Activated CD4-positive, alpha-beta T cell treated with anti-CD3 and anti-CD28 coated beads for 48 hours (primary cell): ENCODE measurements at places on chromosomes 1 and 21.

DNA sequence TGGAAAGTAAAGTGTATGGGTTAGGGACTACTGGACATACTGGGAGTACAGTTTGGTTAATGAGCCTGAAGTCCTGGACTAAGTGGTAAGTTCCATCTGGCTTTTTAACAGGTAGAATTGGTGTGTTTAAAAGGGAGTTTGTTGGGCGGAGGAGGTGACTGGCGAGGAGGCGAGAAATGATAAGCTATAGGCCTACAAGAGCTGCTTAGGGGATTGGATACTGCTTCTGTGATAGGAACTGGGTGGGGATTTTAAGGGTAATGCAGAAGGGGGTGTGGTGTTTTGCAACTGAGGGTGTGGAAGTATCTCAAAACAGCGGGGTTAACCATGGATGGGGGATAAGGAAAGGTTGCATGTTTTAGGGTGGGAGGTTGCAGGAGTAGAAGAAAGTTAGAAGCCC is 3.5 kb downstream of the ERVH48-1 start:
- DNase-seq: no peak

GRCh38 chr1:47783638-47784496 is 213.3 kb downstream of the TRABD2B start:
- DNase-seq: no peak

- DNase-seq: no peak
Observed at GRCh38 chr1:41629571-41629970, 145.1 kb upstream of the EDN2 start.

GRCh38 chr1:25642574-25643108 is 26.1 kb downstream of the MAN1C1 start:
- DNase-seq: peak; percentile 78

DNA sequence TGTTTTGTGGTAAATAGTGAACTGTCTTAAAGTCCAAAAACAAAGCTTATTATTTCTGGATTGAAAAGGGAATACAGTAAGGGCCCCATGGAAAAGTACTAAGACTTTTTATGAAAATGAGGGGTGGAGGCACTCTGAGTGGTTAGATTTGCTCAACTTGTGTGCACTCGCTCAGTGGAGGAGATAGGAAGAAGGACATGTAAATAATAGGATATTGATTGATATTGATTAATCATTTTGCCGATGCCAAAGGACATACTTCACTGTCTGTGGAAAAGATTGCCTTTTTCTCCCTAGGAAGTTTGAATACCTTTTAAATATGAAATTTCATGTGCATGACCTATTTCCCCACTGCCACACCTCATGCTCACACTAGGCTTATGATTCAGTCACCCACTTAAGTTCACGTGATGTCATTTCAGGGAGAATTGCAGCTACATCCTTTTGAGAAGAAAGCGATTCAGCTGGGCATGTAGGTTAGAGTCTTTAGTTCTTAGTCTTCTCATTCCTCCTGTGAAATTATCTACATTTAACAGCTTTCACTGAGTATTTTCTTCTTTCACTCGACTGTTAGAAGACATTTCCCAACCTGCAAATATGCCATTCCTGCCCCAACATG is 5.0 kb downstream of the MTR start:
- no peak for DNase-seq

DNA sequence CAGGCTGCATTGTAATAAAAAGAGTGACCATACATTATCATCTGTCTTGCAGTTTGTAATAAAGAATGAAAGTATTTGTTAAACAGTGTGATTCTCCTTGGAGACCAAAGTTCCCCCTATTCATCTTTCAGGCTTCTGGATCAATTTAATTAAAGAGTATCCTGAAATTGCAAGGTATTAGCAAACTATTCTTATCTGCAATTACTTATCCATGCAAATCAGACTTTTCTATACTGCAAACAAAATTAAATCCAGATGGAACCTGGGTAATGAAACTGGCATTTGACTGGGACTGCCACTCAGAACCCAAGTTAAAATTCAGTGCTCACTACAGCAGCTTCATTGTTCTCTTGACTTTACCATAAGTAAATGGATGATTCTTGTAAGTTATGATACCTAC is 37.1 kb downstream of the JAK1 start:
- no peak for DNase-seq

- DNase-seq: no peak
Observed at GRCh38 chr1:214573386-214574318, 22.2 kb upstream of the PTPN14 start.

DNA sequence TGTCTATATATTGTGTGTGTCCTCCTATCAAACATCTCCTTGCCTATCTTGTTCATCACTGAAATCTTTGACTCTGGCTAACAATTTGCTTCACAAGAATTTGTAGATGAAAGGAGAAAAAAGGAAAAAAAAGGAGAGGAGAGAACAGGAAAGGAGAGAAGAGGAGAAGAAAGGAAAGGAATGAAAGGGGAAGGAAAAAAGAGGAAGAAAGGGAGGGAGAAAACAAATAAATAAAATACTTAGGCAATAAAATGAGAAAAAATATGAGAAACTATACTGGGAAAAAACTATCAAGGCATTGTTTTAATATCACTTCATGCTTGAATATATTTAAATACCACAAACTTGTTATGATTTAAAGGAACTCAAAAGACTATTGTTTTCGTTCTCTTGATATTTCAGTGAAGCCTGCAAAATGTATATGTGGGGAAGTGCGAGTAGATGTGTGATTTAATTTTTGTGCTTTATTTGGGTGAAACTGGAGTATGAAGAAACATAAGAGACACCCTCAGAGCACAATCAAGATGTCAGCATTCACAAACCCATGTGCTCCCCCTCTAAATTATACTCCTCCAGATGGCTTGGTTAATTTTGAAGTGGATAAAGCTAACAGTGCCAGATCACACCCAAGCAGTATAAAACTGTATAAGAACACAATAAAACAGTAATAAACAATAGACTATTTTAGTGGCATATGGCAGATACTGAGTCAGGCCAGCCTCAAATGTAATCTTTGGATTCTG is 205.7 kb upstream of the SAMSN1 start:
- no peak for DNase-seq

DNA sequence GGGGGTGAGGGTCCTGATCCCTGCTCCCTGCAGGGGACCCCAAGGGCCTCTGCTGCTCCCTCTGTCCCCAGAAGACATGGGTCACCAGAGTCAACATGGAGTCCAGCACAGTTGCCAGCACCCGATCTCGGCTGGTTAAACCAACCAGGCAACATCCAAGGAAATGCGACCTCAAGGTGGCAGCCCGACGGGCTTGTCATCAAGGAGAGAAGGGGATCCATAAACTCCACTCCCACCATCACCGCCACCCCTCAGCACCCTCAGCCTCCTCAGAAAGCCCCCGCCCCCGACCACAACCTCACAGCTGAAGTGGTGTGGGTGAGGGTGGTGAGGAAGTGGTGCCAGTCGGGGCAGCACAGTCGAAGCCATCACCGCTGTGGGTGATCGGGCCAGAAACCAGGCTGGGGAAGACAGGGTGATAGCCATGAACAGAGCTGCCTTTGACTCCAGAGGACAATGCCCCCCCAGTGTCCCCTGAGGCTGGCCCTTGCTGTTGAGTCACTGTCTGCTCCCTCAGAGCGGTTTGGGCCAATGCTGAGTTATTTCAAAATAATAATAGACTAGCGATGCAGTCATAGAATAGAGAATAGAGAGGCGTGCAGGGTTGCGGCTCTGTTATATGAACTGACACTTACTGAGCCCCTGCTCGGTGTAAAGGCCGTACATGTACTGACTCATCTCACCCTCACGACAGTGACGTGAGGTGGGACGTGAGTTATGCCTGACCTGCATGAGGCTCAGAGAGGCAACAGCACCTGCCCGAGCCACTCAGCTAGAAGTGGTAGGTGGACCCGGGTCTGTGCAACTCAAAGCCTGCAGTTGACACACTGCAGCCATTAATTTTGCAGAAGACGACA is 88.7 kb upstream of the IFFO2 start:
- no peak for DNase-seq

DNA sequence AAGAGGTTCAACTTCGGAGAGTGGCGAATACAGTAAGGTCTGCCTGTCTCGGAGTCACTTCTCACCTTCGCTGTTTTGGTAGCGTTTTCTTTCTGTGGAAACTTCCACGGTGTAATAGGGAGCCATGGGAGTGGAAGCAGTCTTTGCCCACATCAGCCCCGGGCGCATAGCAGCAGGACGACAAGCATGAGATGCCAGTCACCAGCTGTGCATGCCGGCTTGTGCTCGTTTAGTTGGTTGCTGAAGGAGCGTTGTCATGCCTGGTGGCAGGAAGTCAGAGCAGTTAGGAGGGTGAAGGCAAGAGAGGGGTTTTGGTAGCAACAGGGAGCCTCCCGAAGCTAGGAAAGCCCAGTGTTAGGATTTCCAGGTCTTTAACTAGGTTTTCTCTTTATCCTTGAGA is 58.8 kb downstream of the MRPS6 start:
- DNase-seq: no peak
